ENCODE measurements at places on chromosomes 4 and X. TPM values are rescaled to one million over a fixed set of nuclear protein-coding genes. Genes with fewer than 3 reads are reported as not detected.

- no peak for DNase-seq
Observed at GRCh38 chr4:94828882-94829281, 71.1 kb downstream of the BMPR1B start.

GRCh38 chr4:103996637-103997036 is 276.9 kb upstream of the TACR3 start:
- DNase-seq = peak; percentile 44

DNA sequence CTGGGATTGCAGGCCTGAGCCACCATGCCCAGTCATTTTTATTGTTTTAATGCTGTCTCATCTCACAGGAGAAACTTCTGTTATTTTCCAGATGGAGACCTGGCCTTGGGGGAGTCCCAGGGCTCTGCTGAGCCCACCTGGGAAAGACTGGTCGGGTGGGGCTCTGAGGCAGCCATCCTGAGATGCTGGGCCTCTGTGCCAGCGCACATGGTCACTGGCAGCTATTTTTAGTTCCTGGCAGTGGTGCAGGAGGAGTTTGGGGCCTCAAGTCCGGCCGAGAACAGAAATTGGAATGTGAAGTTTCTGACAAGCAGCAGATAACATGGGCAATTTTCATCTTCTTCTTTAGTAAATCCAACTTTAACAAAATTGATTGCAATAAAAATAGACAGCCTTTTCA is 44.5 kb downstream of the SORCS2 start:
- no peak for DNase-seq

GRCh38 chr4:175504318-175504717 is 307.7 kb downstream of the GPM6A start:
- no peak for DNase-seq

- no peak for DNase-seq
Observed at GRCh38 chr4:24896056-24896455, 16.8 kb downstream of the CCDC149 start.

DNA sequence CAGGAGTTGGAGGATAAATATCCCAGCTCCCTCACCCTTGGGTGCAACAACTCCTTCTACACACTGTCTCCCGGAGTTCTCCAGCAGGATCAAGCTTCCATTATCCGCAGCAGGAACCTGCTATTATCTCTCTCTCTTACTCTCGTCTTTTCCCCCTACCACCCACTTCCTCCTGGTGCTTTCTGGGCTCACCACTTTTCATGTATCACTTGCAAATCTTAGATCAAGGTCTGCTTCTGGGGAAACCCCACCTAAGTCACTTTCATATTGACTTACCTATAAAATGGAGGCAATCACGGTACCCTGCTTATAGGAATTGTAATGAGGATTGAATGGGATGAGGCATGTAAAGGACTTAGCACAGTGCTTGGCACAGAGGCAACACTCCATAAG is 589.5 kb downstream of the BCOR start:
- no peak for DNase-seq

GRCh38 chrX:1502241-1502640 is 34.7 kb downstream of the P2RY8 start:
- DNase-seq = no peak

DNA sequence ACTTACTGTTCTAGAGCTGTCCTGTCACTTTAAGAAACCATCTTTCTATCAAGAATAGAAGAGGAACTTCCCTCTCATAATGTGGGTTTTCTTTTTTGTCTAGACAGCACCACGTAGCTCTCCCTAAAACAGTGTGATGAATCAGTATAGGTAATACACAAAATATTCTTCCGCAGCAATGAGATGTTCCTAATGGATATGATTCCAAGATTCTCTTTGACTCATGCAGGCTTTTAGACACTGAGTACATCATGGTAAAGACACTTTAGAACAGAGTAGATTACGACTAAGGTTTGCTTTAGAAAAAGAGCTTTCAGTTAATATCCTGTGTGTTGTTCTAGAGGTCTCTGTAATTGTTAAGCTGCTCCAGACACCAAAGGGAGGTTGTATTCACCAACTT is 69.8 kb downstream of the PTTG2 start:
- no peak for DNase-seq

GRCh38 chrX:86263526-86263925 is 115.3 kb downstream of the DACH2 start:
- no peak for DNase-seq

DNA sequence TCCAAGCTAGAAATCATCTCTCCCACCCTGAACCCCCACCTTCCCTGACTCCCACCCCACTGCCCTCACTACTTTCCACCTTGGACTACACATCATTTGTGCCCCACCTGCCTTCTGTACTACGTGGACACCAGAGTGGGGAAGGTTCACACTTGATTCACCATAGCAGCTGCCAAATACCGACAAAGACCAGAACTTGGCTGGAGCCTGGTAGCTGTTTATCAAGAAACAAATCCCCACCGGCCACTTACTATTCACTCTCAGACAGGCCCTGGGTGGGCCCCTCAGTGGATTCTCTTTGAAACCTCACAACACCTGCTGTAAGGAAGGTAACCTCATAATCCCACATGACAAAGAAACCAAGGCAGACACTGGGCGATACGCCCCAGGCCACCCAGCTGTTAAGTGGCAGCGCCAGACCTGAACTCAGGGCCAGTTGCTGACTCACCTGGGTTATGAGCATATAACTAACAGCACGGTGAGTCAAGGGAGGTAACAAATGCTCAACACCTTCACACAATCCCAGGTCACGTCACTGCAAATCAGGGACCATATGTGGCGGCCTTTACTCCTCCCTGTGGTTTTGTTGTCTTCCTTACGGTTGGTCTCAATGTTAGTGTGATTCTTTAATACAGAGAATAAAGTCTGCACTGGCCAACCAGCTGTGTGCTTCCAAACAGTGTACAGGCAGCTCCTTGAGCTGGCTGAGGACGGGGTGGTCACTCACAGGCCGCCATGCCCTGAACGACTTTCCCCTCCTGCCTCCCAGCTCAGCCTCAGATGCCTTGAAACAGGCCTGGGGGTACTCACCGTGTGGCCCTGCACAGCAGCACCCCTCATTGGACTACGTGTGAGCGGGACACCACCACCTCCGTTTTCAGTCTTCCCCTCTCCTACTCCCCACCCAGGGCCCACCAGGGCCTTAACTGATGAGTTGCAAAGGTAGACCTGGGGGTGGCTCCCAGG is 7.5 kb downstream of the WDR1 start:
- no peak for DNase-seq

- DNase-seq = no peak
Observed at GRCh38 chrX:110954428-110955100, 141.4 kb upstream of the PAK3 start.

GRCh38 chrX:134025986-134026545 is 40.7 kb upstream of the GPC3 start:
- DNase-seq = no peak

DNA sequence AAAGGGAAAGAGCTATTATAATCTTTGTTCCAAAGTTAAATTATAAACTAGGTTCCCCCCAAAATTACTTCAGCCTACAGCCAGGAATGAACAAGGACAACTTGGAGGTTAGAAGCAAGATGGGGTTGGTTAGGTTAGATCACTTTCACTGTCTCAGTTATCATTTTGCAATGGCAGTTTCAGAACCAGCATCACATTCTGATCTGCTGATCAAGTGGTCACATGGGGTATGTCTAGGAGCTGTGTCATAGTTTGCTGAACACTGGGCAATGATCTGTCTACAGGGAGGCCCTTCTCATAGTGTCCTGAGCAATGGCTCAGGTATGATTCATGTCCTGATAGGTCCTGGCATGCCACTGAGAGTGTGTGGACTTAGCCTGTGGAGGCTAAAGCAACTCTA is 41.6 kb upstream of the XIAP start:
- peak; percentile 37 for DNase-seq

- DNase-seq = no peak
Observed at GRCh38 chr4:62193761-62194160, 993.6 kb downstream of the ADGRL3 start.

- DNase-seq = no peak
Observed at GRCh38 chr4:184806229-184806550, 19.6 kb downstream of the ACSL1 start.

DNA sequence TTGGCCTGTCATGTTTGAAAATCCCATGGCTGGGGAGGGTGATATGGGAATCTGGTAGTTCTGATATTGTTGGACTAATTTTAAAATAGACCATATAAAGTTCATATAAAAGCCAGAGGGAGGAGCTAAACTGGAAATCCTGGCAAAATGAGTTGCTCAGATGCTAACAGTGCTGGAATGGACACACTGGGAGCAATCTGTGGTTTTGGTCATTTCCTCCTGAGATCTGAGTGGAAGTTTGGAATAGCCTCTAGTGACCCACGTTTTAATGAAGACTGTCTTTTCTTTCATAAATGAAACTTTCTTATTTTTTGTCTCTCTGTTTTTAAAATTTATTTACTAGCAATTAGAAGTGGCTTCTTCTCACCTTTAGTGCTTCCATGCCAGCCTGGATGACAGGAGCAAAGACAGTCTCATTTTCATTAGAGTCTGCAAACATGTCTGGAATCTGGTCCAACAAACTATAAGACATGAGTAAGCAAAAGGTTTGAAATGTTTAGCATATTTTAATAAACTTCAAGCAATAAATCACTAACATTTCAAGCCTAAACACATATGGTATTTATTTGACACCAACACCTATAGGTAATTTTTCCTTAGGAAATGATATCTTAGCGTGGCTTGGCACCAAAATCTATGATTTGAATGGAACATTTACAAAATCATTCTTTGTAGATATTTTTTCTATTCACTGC is 66.6 kb downstream of the METTL14 start:
- DNase-seq = no peak

GRCh38 chr4:99622341-99622740 is 35.3 kb downstream of the C4orf54 start:
- no peak for DNase-seq

DNA sequence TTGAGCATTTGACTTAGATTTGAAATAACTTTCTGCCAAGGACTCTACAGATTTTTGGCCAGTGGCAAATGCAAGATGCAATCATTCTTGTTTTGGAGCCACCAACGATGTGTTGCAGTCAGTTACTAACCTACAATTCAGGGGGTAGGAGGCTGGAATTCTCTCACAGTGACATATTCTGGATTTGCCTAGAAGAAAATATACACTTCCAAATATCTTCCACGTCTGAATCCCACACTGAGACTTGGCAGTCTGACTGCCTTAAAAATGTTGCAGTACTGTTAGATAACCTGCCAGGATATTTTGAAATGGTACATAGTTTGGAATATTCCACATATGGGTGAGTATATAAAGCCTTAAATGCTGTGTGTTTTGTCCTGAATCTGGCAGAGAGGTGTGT is 27.6 kb upstream of the AGTR2 start:
- DNase-seq = no peak

DNA sequence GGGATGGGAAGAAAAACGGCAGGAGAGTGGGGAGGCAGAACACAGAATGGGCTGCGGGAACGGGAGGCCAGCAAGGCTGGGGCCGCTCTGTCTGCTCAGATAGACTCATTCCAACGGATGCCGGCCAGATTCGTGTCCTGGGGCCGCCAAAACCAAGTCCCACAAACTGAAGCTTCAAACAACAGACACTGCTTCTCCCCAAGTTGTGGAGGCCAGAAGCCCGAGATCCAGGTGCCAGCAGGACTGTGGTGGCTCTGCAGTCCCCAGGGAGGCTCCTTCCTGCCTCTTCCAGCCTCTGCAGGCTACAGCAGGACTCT is 100.6 kb downstream of the ADRA2C start:
- DNase-seq = no peak

DNA sequence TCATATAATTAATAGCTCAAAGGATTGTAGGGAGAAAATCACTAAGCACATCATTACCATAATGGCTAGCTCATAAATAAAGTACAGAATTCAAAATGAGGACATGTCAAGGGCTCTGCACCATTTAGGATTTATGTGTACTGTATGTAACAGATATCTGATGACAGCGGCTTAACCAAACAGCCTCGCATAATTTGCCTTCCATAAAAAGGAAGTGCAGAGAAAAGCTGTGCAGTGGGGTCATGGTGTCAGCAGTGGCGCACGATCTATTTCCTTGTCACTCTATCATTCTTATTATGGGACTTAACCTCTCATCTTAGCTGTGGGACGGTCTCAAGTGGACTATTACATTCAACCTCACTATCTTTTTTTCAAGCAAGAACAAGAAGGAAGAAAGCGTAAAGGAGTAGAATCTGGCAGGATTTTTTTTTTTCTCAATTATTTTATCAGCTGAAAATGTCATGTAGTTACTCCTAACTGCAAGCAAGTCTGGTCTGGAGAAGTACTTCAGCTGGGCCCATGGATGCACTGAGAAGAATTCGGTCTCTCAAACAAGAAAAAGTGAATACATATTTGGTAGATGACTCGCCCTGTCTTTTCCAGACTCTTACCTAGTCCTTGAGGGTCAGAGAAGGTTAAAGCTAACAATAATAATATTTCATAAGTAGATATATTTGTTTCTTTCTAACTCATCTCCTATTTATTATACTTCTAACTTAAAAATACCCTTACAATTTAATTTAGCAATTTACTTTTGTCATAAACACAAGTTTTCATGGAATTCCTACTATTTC is 94.6 kb downstream of the COX18 start:
- no peak for DNase-seq

DNA sequence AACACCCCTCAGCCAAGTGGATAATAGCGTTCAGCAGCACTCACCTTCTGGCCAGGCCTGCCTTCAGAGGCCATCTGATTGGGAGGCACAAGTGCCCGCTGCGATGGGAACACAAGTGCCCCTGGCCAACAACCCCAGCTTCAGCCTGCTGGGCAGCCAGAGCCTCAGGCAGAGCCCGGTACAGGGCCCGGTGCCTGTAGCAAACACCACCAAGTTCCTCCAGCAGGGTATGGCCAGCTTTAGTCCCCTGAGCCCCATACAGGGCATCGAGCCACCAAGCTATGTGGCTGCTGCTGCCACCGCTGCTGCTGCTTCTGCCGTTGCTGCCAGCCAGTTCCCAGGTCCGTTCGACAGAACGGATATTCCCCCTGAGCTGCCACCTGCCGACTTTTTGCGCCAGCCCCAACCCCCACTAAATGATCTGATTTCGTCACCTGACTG is 55.9 kb upstream of the MTM1 start:
- DNase-seq = no peak

GRCh38 chr4:3342182-3342854 is 49.5 kb downstream of the RGS12 start:
- no peak for DNase-seq

Gene CFAP47
- 1.0 TPM for total RNA-seq

Gene SHOX
- not detected for total RNA-seq

Gene IL21
- not detected for total RNA-seq

Gene HTN1
- total RNA-seq = not detected

Gene GRID2
- total RNA-seq = not detected

Gene GABRB1
- not detected for total RNA-seq

Gene GAGE12J
- not detected for total RNA-seq

Gene MAP9
- total RNA-seq = 9.4 TPM

Gene MSN
- 129 TPM for total RNA-seq

Gene LNX1
- total RNA-seq = 4.3 TPM

Gene ARHGAP36
- not detected for total RNA-seq

Gene TIMP1
- total RNA-seq = 143 TPM

Gene EDA
- 5.0 TPM for total RNA-seq

Gene NUP54
- 33.9 TPM for total RNA-seq

Gene ARHGAP24
- total RNA-seq = 10.2 TPM

Gene UGT8
- total RNA-seq = 23.1 TPM

Gene PABPC5
- not detected for total RNA-seq

Gene TRMT44
- total RNA-seq = 37.6 TPM
